Cerebellum (tissue), 4 donors: ENCODE measurements at places on chromosomes 16 and 17.

GRCh38 chr17:69728816-69729215 is 314.3 kb downstream of the MAP2K6 start:
- no peak for DNase-seq

- DNase-seq, result no peak
Observed at GRCh38 chr16:85891776-85892166, 7.2 kb upstream of the IRF8 start.

- DNase-seq, result no peak
Observed at GRCh38 chr17:61057257-61057656, 342.4 kb upstream of the TBX2 start.

- no peak for DNase-seq
Observed at GRCh38 chr17:72962106-72962505, 130.4 kb downstream of the SLC39A11 start.

DNA sequence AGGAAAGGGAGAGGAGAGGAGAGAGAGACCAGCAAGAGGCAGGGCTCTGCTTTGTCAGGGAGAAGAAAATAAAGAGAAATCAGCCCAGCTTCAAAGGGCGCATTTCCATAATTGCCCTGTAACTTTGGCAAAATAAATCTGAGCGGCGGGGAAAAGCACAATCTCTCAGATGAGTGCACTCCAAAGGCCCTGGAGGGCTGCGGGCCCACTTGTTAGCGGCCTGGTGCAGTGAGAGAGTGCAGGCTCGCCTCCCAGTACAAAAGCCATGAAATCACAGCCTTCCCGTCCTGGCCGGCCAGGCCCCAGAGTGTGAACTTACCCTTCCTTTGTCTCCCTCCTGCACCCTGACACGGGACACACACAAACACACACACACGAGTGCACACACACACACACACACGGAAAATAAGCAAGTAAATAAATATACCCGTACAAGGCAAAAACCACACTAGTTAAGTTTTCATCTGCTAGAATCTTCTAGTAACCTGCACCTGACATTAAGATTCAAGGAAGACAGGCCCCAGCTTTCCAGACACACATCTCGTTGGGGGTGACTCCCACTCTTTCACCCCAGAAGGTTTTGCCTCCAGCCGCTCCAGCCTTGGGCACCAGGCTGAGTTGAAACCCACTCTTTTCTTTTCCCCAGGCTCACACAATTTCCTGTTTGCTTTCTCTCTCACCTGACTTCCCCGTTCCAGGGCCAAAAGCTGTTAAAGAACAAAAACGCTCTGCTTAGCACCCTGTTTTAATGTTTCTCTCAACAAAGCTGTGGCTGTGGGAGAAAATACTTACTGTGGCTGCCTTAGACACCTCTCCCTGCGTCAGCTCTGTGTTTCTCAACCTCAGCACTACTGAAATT is 8.5 kb downstream of the IRX3 start:
- no peak for DNase-seq
